ENCODE measurements at places on chromosomes 3 and 15. TPM values are rescaled to one million over a fixed set of nuclear protein-coding genes. Genes with fewer than 3 reads are reported as not detected.

SCAANT1 gene
- not detected for total RNA-seq

SUMF1 gene
- 8.7 TPM for total RNA-seq

NAALADL2 gene
- 0.39 TPM for total RNA-seq

DNAH12 gene
- 0.05 TPM for total RNA-seq

ANKRD28 gene
- 30.7 TPM for total RNA-seq

NXPE3 gene
- total RNA-seq = 25.7 TPM

KLF15 gene
- not detected for total RNA-seq

PLSCR2 gene
- total RNA-seq = not detected

PPP1R14D gene
- not detected for total RNA-seq

MON1A gene
- 15.0 TPM for total RNA-seq

SLC7A14 gene
- total RNA-seq = not detected

All from activated CD8-positive, alpha-beta T cell treated with anti-CD3 and anti-CD28 coated beads, Interleukin-2, amount 10 ng/mL, durations not matched to agents 7 days and 5 days (primary cell).